Globus pallidus (tissue), 1 donor: ENCODE measurements at places on chromosomes 2 and 18.
A peak's percentile ranks its signal among the peaks of the same experiment; 100 is the strongest.

GRCh38 chr18:51068105-51068504, 38.1 kb downstream of the SMAD4 start:
- no peak for DNase-seq

GRCh38 chr2:132909427-132909826, 239.4 kb upstream of the LYPD1 start:
- DNase-seq = no peak

GRCh38 chr2:120255986-120256650, 3.5 kb downstream of the RALB start:
- DNase-seq = no peak

DNA sequence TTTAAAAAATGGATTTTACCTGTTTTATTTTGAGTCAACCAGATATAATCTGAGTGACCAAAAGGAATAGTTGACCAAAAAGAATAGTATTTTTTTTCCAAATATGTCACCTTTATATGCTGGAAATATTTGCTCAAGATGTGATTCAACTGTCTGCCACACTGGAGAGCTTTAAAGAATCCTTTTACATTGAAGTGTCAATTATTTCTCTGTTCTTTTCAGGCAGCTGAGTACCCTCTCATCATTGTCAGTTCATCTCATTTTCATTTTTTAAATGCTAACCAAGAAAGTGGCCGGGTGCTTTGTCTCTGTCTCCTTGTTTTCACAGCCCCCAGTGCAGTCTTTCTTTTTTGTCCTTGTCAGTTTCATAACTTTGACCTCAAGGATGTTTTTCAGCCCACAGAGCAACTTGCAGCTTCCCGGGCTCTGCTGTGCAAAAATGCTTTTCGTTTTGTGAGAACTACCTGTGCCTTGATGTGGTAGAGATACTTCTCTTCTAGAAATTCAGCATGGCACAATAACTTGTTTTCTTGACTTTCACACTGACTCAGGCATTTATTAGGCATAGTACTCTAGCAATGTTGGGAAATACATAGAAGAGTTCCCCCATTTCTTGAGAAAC, 23.4 kb upstream of the CERS6 start:
- no peak for DNase-seq

DNA sequence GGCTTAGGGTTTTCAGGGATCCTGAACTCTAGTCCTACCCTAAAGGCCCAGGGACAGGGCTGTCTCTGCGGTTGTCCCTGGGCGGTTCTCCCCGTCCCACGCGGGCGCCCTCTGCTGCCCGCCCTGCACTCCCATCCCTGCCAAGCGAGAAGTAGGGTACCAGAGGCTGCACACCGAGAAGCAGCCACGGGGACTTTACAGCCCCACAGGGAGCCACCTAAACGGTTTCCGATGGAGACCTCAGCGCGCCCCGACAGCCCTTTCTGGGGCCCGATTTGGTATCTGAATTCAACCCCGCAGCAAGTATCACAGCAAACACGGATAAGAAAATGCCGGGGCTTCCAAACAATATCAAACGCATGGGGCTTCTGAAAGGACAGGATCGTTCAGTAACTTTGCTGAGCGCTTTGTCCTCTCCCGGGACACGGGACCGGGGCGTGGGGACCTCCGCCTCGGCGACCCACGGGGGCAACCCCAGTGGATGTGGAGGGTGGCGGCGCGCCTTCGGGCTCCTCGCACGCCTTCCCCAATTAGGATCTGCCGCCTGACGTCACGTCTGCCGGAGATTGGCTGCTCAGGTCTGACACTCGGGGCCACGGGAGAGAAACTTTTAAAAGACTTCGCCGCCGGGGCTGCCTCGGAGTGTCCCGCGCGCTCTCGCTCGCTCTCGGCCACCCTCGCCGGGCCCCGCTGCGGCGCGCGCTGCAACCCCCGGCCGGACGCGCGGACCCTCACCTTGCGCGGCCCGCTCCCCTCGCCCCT, at the start of gene LTBP1:
Gene LTBP1 (plus strand): TSS at position 640 of the 762 bp plus-strand sequence. CDS start 372 bp downstream, outside the sequence.
- DNase-seq = peak; percentile 78

DNA sequence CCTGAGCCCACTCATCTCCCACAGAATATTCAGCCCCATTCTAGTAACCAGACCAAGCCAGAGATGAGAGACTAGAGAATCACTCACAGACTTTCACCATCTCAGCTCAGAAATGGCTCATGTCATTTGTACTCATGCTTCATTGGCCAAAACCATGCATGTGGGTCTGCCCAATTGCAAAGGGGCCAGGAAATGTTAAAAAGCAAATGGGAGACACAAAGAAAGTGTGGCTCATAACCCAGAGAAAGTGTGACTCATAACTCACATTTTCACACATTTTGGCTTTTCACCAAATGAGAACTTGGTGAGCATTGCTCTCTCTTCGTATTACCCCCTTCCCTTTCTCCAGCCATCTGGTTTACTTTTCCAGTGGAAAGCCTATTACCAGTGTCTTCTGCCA, 66.2 kb downstream of the MDH1 start:
- no peak for DNase-seq

DNA sequence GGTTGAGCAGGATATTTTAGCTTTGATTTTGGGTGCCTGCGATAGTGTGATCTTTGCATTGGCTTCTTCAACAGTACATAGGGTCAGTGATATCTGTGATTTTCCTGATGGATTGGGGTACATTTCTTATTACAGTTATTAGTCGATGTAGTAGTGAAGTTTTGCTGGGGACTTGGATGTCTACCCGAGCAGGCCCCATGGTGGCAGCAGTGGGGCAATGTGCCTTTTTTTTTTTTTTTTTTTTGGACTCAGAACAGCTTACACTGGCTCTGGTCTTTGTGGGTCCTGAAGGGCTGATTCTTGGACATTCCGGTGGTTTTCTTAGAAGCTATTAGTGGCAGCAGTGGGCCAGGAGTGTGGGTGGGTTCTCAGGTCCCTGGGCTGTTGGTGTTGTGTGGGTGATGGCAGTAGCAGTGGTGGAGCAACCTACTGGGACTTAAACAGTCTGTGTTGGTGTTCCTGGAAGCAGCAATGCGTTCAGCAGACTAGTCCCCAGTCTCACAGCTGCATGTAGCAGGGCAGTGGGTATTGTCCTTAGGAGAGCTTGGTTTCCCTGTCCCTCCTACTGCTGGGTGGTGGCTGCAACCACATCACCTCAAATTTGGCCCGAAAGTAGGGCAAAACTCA, 53.7 kb upstream of the SLC4A10 start:
- DNase-seq = no peak

DNA sequence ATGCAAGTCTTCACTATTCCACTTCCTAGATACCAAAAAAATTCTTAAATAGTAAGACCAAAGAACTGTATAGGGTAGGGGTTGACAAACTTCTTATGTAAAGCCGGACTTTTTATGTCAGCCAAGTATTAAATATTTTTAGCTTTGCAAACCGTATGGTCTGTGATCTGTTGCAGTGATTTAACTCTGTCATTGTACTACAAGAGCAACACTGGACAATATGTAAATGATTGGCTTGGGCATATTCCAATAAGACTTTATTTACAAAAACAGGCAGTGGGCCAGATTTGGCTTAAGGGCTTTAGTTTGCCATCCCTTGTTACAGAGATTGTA, 48.0 kb downstream of the MGAT5 start:
- no peak for DNase-seq

- no peak for DNase-seq
These were observed 80.7 kb upstream of the DNER start for GRCh38 chr2:229795058-229795457.

DNA sequence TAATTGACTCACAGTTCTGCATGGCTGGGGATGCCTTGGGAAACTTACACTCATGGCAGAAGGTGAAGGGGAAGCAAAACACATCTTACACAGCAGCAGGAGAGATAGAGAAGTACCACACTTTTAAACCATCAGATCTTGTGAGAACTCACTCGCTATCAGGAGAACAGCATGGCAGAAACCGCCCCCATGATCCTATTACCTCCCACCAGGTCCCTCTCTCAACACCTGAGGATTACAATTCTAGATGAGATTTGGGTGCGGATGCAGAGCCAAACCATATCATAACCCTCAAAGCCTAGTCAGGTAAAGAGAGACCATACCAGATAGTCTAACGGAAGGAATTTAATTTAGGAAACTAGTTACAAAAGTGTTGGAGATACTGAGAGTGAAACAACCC, 182.6 kb upstream of the ACVR2A start:
- DNase-seq = no peak

DNA sequence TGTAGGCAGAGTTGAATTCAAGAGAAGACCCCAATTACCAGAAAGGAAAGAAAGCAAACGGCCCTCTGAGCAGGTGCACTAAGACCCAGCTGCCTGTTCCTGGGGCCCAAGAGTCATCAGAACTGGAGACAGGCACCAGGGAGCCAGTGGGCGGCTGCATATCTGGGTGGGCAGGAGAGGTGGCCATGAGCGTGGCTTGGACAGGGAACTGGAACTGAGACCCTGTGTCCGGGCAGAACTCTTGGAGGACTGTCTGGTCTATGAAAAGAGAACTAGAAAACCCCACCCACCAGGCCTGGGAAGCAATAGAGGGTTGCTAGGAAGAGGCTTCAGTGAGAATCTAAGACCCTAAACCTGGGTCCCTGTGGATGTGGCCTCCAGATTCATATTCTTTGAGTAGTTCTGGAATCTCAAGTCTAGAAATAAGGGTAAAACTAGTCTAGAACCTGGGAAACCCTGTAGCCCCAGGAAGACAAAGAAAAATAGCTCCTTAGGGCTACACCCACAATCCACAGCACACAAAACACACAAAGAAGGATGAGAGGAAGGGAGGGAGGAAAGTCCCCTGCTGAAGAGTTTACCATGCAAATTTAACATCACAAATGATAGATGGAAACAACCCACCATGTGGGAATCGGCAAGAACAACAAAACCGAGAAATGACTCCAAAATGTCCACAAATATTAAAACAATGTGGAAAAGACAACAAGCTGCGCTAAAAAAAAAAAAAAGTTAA, 147.0 kb downstream of the HDAC4 start:
- no peak for DNase-seq

GRCh38 chr2:230906471-230907230, 18.4 kb downstream of the GPR55 start:
- no peak for DNase-seq

GRCh38 chr18:26008619-26009018, 81.8 kb downstream of the SS18 start:
- DNase-seq = no peak

DNA sequence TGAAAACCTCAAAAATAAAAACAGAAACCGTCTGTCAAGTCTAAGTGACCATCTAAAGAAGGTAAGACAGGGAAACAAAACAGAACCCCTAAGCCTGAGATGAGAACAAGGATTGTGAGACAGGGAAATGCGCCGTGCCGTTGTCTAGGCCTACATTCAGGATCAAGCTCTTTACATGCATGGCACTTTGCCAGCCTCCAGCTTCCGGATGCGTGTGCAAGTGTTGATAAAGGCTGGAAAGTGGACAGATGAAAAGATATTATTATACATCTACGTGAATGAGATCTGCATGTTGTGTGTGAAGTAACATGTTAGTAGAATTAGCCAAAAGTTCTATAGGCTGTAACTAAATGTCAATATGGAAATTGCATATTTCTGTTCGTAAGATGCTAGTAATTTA, 28.6 kb upstream of the TMEM87B start:
- DNase-seq = no peak

GRCh38 chr2:102061286-102061699, 69.5 kb downstream of the IL1R2 start:
- no peak for DNase-seq

- DNase-seq = no peak
These were observed 307.5 kb upstream of the HS6ST1 start for GRCh38 chr2:128625963-128626759.

DNA sequence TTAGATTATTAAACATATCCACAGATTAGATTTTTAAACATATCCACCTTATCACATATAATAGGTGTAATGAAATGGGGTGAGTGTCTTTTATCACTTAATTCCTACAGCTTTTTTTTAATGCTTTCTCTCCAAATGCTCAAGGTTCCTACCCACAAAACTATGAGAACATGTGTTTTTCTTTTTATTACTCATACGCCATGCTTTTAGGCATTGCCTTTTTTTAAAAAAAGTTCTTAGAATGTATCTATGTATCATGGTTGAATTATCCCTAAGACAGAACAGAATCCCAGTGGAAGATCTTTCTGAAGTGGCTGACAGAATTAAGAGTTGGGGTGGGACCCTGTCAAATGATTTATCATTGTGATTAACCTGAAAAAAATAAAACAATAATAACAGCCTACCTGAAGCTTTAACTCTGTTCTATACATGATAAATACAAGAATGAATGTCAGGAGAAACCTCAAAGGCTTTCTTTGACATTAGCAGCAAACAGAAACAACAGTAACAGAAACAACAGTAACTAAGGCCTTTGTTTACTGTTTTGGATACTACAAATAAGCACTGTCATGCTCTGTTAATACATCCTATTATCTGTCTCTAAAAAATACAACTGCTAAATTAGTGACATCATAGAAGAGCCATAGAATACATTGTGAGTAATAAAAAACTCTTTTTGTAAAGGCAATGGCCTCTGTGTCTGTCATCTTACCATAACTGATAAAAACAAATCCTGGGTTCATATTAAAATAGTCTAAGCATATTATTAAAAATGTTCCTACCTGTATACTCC, 4.1 kb upstream of the ZNF397 start:
- DNase-seq = peak; percentile 77

- no peak for DNase-seq
These were observed 381.6 kb upstream of the ID2 start for GRCh38 chr2:8300216-8300615.

- DNase-seq = no peak
These were observed 139.5 kb upstream of the GAREM1 start for GRCh38 chr18:32610176-32610575.

DNA sequence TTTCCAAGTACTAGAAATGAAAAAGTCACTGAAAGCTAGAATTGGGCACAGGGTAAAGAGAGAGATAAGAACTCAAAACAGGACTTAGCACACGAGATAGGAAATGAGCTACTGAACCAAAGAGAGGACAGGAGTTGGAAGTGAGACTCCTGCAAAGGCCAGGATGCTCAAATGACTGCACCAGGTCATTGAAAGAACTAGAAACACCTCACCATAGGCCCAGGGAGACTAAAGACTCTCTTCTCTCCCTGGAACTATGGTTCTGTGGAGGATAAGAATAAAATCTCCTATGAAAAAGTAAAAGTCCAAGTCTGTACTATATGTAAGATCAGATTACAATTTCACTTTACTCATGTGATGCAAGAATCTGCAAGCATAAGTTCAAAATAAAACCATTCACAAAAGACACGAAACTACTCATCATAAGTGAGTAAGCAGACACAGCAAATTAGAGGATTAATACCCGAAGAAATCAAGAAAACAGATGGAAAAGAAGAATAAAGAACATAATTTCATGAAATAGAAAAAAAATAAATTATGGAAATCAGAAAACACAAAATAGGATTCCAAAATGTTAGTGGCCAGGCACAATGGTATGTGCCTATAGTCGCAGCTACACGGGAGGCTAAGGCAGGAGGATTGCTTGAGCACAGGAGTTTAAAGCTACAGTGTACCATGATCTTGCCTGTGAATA, 6.5 kb downstream of the NBAS start:
- no peak for DNase-seq
